ENCODE measurements at places on chromosomes 12 and 14. TPM values are rescaled to one million over a fixed set of nuclear protein-coding genes. Genes with fewer than 3 reads are reported as not detected.
A peak's percentile ranks its signal among the peaks of the same experiment; 100 is the strongest.

GRCh38 chr12:80821513-80822000 lies 104.8 kb downstream of the MYF5 start:
- DNase-seq: no peak

- no peak for DNase-seq
Observed at GRCh38 chr14:39219075-39219499, 14.6 kb upstream of the MIA2 start.

GRCh38 chr14:79510659-79511058 lies 700.6 kb downstream of the DIO2 start:
- no peak for DNase-seq

- DNase-seq: no peak
Observed at GRCh38 chr14:105075379-105076295, 10.4 kb upstream of the GPR132 start.

The AJUBA gene
- total RNA-seq: 6.0 TPM

The ZC3H10 gene
- 7.9 TPM for total RNA-seq

The NGB gene
- total RNA-seq: not detected

GRCh38 chr12:76895796-76896195 lies 17.0 kb upstream of the CSRP2 start:
- no peak for DNase-seq

DNA sequence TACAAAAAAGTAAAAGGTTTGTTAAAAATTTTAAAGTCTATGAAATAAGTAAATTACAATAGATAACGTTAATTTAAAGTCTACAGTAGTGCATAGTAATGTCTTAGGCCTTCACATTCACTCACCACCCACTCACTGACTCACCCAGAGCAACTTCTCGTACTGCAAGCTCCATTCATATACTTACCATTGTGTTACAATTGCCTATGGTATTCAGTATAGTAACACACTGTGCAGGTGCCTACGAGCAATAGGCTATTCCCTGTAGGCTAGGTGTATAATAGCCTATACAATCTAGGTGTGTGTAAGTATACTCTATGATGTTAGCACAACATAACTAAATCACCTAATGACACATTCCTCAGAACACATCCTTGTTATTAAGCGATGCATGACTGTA lies 435.3 kb upstream of the TMTC1 start:
- DNase-seq: no peak

The ENDOU gene
- 1.4 TPM for total RNA-seq

The PZP gene
- 0.61 TPM for total RNA-seq

- no peak for DNase-seq
Observed at GRCh38 chr12:50589650-50590435, 85.1 kb downstream of the DIP2B start.

DNA sequence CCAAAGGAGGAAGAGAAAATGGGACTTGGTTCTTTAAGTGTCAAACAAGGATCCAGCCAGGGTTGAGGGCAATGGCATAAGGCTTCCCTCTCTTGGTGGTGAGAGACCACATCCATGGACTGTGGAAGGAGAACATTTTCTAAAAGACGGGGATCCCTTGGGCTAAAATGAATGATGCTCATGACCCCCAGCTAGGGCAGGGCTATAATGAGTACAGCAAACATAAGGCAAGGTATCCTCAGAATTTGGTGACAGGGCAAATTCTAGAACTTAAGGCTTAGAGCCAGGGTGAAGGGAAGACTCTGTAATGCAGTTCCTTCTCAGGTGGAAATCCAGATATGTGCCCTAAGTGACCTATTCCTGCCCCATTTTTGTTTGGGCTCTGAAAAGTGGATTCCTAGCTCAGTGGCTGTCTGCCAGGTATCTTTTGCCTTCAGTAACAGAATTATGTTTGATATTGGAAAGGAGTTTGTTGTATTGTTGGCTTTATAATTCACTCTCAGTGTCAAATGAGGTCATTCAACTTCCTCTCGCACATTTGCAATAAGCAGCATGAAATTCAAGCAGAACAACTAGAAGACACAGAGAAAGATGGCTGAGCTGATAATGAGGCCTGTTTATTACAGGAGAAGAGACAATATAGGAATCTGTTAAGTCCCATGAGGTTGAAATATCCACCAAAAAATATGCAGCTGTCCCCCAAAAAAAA lies 76.8 kb downstream of the DAD1 start:
- DNase-seq: no peak

- DNase-seq: no peak
Observed at GRCh38 chr14:68807148-68807600, 14.3 kb upstream of the ZFP36L1 start.

DNA sequence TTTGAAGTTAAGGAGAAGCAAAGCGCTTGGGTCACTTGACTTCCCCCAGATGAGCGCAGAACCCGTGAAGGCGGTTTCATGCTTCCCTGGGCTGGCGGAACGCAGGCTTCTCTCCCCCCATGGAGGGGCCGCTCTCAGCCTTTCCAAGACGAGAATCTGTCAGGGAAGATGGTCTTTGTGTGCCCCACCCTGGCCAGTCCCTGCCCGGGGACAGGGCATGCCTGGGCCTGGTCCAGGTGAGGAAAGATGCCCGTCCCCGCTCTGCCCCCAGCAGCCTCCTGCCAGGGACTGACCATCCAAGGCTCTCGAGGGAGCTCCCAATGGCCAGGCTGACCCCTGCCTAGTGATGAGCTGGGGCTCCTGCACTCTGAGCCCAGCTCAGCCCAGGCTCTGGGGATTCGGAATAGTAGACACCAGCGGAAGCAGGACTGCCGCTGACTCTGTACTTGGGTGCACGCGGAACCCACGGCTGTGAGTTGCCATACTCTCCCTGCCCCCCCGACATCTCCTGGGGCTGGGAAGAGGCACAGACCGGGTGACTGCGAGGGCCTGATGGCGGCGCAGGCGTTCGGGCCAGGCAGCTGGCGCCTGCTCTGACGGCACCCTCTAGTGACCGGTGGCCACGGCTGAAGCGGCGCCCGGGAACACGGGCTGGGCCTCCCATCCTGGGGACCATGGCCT lies 142.2 kb upstream of the FKBP4 start:
- DNase-seq: peak; percentile 83

The SLC17A8 gene
- not detected for total RNA-seq

The SLC10A1 gene
- total RNA-seq: not detected

GRCh38 chr12:59113831-59114615 lies 193.7 kb upstream of the LRIG3 start:
- no peak for DNase-seq

The TC2N gene
- total RNA-seq: 19.0 TPM

- DNase-seq: no peak
Observed at GRCh38 chr14:105529319-105529568, 2.9 kb downstream of the TMEM121 start.

DNA sequence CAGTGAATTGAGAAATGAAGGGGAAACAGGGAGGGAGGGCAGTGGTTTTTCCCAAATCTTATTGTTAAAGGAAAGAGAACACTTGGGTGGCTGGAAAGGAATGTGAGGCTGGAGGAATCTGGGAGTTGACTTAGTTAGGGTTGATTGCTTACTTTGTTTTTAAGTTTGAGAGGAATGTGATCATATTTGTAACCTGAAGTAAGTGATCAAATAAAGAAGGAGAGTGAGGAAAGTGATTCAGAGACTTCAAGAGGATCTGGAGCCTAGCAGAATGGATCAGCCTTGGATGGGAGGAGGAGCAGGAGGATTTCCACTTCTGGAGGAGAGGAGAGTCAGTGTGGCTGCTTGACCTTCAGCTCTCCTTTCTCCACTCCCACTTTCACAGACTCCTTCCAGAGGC lies 6.0 kb upstream of the LRP6 start:
- no peak for DNase-seq

DNA sequence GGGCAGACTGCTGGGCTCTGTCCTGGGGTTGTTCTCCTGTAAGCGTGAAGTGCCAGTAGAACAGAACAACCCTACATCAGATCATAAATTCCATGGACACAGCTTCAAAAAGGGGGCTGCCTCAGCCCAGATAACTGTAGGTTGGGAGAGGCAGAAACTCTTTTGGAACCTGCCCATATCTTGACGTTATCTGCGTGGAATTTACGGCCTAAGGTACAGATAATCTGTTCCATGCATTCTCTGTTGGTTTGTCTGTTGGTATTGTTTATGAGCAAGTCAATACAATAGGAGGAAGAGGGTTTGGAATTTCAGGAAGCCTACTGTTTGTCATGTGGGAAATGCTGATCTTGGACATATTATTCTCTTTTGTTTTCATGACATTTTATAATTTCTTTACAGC lies 36.7 kb downstream of the SLC25A47 start:
- no peak for DNase-seq

DNA sequence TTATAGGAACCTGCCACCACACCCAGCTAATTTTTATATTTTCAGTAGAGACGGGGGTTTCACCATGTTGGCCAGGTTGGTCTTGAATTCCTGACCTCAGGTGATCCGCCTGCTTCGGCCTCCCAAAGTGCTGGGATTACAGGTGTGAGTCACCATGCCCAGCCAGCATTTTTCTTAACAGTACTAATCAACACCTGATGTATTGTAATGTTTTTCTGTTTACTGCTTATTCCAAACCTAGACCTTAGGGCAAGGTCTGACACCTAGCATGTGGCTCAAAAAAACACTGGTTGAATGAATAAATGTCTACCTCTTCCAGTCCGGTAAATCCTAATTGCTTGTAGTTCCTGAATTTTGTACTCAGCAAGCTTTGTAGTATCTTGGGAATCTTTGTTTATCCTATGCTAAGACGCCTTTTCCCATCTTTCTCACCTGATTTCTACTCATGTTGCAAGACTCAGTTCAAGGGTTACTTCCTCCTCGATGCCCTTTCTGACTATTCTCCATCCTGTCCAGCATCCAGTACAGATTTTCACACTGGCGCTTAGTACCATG lies 2.8 kb downstream of the PAN2 start:
- DNase-seq: no peak

All from mesenteric fat pad (tissue), 1 donor.